ENCODE measurements at places on chromosomes 2 and 18.

DNA sequence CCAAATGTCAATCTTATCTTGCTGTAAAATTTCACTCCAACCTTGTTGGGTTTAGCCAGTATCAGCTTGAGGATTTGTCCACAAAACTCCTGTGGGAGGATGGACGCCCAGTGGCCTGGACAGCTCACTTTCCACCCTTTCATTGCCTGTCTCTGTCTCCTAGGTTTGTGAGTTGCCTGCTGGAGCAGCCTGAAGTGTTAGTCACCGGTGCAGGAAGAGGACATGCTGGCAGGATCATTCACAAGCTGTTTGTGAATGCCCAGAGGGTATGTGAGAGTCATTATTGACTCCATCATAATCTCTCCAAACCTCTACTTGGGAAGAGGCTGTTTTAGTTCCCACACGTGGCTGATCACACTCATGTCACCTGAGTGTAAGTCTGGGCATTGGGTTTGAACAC is 112.3 kb downstream of the RAB3GAP1 start:
- DNase-seq = no peak

- no peak for DNase-seq
Observed at GRCh38 chr2:43787895-43788294, 14.1 kb downstream of the DYNC2LI1 start.

DNA sequence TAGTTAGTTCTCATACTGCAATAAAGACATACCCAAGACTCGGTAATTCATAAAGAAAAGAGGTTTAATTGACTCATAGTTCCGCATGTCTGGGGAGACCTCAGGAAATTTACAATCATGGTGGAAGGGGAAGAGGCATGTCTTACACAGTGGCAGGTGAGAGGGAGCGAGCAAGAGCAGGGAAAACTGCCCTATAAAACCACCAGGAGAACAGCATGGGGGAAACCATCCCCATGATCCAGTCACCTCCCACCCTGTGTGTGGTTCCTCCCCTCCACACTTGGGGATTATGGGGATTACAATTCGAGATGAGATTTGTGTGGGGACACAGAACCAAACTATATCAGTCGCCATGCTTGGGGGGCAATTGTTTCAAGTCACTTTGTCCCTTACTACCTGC is 1.1 kb upstream of the SSB start:
- DNase-seq = no peak

GRCh38 chr2:227511239-227511930 is 39.4 kb downstream of the AGFG1 start:
- no peak for DNase-seq

DNA sequence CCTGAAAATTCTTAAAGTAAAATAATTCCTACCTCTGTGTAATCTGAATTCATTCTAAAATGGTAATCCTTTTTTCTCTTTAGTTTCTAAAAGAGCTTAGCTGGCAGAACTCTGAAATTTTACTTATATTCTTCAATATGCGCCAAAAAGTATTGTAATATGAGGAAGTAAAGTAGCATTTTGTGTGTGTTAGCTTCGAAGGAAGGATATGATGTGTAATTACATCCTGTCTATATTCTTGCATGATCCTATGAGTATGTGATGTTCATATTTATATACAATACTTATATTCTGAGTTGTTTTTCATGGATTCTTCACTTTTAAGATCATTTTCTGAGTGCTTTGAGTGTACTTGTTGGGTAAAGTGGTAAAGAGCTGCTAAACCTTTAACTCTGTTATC is 402.9 kb upstream of the PKDCC start:
- DNase-seq = no peak

- no peak for DNase-seq
Observed at GRCh38 chr2:24580561-24580960, 89.5 kb downstream of the NCOA1 start.

DNA sequence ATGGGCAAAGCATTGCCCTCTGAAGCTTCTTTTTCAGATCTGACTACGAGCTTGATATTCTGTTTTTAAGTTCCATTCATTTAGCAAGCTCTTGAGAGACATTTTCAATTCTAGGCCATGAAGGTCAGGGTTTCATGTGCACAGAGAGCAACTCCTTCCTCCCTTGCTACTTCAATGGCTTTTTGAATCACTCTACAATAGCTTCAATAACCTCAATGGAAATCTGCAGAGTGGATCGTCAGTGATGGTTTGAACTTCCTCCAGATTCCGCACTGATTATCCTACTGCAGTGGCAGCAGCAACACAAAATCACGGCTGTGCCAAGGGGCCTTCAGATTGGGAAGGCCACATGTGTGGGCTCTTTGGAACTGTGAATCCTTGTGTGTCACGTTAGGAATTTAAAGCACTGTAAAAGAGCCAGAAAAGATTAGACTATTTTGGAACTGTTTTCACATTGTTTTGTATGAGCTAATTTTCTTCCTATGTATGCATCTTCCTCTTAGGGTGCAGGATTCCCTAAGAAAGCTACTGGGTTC is 88.4 kb upstream of the MGAT4A start:
- no peak for DNase-seq

DNA sequence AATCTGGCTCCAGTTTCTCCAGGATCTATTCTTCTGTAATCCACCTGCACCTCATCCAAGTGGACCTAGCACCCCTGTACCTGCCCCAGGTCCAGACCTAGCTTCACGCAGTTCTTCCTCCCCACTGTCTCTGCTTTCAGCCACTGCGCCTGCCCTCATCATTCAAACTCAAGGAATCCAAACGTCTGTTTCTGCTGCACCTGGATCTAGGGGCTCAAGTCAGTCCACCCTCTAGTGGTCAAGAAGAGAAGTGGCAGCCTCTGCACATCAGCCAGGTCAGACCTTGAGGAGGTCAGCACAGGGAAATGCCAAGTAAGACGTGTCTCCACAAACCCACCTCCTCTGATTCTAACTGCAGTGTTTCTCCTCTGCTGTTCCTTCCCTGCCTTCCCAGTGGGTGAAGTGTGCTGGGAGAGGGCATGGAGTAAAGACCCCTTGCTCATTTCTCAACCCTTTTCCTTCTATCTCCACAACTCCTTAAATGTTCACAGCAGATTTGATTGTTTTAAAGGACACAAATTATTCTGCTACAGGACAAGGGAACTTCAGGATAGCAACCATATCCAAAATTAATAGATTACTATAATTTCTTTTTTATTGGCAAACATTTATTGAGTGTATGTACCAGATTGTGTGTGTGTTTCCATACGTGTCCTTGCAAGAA is 8.6 kb upstream of the RNF152 start:
- DNase-seq = no peak

DNA sequence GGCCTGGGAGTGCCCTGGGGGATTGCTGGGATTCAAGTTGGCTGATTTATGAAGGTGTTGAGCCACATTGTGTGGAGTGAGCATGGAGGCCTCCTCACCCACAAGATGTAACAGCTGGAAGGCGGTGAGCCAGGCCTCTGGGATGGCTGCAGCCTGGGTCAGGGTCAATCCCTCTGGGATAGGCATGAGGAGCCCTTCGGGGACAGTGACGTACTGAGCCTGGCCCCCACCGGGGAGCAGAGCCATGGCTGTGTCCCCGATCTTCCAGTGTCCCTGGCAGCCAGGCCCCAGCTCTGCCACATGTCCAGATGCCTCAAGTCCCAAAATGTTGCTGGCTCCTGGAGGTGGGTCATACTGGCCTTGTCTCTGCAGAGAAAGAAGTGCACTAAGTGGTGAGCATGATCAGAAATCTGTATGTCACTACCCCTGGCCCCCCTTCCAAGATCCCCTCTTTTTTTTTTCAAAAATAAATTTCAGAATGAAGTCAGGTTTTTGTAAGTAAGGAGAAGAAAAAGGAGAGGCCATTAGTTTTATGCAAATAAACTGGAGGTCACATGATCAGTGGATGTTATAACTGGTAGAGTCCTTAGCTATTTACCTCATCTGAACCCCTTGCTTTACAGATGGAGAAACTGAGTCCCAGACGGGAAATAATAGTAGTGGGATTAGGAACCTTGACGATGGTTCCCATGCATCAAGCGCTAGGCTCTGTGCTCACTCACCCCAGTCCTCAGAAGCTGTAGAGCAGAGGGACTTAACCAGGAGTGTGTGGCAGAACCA is 1.7 kb downstream of the TP53I3 start:
- no peak for DNase-seq

GRCh38 chr18:4020026-4020425 is 435.1 kb downstream of the DLGAP1 start:
- DNase-seq = no peak

DNA sequence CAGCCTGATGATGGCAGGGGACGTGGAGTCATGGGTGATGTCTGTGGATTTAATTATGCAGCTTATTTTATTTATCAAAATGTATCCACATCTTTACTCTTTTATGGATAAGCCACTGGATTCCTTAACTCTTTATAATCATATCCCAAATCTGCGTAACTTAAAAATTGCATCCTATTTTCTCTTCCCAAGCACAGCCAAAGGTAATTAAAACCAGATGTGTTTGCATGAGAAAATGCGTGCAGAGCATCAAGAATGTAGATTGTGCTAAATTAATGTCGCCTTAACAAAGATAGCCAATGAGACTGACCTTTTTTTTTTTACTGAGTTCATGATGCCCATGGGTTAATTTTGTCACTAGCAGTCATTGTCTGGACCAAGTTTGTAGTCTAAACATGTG is 10.0 kb downstream of the SH3RF3 start:
- no peak for DNase-seq

All from renal cortex interstitium (tissue), 15 donors.